NCI-H460 (cell line): ENCODE measurements at places on chromosomes 1 and 21. TPM values are rescaled to one million over a fixed set of nuclear protein-coding genes. Genes with fewer than 3 reads are reported as not detected.
A peak's percentile ranks its signal among the peaks of the same experiment; 100 is the strongest.

DNA sequence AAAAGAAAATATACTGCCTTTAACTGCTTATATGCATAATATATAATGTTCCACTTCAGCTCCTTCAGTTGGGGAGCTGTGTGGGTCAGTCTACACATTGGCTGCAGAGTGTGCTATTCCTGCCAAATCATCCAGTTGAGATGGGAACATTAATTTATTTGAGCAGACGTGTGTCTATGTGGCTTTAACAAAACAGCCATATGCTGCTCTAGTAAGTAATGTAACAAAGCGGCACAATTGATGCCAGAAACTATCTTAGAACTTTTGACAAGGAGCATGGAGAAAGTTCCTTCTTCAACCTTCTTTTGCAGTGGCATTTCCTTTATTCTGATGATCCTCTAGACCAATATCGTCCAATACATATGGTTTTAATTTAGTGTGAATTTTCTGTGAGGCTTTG is 285.9 kb upstream of the C1orf87 start:
- DNase-seq, result no peak

DNA sequence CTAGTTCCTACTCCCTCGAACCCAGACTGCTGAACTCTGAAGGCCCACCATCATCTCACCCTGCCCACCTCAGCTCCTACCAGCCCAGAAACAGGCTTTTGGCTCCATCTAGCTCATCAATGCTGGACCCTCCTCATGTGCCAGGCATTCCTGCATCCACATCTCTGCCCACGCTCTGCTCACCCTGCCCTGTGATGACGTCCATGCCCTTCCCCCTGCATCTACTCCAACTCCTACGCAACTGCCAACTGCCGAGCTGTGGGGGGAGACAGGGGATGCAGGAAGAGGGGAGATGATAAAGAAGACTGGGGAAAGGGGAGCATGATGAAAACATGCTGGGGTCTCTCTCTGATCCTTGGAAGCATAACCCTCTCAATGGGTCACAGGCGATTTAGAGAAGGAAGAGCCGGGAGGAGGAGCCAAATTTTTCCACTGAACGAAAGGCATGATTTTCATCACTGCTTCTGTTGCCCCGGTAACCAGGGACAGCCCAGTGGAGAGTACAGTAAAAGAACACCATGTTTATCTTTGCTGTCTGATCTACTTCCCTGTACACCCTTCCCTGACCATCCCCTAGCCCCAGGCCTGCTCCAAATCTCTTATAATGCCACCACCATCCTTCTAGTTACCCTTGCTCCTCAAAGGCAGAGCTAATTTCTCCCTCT is 44.3 kb downstream of the CD34 start:
- no peak for DNase-seq

Gene SHISA4
- 11.4 and 12.1 TPM in 2 replicates for total RNA-seq

- no peak for DNase-seq
These were observed 2.6 kb downstream of the FCRL3 start for GRCh38 chr1:157697781-157698569.

Gene TMEM240
- 0.67 TPM in 1 of 2 replicates, not detected in the other for total RNA-seq

DNA sequence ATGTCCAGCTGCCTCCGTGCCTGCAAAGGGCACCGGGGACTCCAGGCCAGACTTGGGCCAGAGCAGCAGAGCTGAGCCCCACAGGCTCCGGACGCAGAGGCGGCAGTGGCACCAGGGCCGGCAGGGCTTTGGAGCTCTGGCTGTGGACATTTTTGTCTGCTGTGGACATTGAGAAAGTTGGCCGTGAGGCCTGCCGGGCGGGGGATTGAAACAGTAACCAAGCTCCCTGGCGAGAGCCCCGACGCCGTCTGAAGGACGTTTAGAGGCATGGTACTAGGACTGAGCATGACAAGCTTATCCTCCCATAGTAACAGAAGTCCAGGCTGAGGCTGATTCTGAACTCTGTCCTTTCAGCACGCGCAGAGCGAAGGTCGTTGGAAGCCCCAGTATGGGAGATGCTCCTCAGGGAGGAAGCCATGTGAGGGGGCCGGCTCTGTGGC is 323.8 kb downstream of the AMY1C start:
- no peak for DNase-seq

Gene ITPKB
- total RNA-seq, result 1.4 TPM in 2 replicates

DNA sequence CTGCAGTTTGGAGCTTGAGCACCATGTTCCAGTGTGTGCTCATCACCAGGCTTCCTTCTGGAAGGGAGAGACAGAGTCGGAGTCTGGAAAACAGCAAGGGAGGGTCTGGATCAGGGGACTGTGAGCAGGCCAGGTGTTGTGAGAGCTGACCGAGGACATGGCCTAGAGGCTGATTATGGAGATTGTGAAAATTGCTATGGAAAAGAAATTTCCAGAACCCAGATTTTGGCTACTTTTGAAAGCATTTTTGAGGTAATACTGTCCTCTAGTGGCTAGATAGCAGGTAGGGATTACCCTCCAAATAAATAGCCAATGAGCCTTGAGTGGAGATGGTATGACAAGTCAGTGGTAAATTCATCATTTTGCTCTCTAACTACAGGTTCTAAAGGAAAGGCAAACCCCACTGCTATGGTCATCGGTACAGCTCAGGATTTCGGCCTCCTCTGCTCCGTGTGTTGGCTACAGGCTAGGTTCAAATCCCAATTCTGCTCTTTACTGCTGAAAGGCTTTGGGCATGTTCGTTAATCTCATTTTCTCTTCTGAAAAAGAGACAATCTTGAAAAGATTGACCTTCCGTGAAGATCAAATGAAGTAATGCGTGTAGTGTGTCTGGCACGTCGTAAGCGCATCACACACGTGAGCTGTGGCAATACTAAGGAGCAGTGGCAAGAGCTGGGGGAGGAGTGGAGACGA is 1.0 kb upstream of the HAO2 start:
- DNase-seq, result peak; percentile 8

DNA sequence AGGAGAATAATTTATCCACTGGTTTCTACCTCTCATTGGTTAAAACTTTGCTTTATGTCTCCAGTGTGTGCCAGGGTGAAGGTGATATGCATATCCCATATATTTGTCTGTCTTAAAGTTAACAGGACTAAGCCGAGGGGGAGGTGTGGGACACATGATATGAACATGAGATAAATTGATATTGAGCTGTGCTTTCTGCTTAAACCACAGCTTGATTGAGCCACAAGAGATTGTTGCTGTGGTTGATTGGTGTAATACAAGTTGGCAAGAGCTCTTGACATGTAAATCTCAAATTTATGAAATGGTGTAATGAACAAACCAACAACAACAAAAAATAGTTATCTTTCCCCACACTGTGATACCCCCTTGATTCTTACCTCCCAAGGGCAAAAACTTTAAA is 1295.5 kb upstream of the NCAM2 start:
- DNase-seq, result no peak

Gene ZNF683
- not detected in 2 replicates for total RNA-seq

- DNase-seq, result no peak
These were observed 26.6 kb downstream of the TTC39A start for GRCh38 chr1:51303751-51304251.

Gene FAAH
- 0.17 and 0.54 TPM in 2 replicates for total RNA-seq

Gene KLHDC9
- 3.6 and 5.3 TPM in 2 replicates for total RNA-seq

- DNase-seq, result no peak
These were observed 71.6 kb downstream of the CDC14A start for GRCh38 chr1:100423832-100424337.

DNA sequence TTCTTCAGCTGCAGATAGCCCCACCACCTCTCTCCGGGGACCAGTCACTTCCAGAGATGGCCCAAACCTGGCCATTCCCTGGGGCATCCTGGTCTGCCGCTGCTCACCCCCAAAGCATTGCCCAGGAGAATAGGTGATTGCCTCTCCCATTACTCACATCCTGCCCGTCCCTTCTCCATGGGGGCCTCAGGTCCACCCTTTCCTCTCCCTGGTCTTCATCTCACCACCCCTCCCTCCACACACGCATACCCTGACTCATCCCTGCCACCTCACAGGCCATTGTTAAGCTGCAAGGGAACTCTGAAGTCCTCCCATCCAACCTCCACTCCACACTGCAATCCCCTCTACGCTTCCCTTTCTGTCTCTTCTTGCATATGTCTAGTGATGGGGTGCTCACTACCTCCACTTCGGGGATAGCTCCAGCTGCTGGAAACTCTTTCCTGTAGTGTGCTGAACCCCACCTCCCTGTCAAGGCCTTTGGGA is at the start of gene PLEKHG5:
TSS of gene PLEKHG5 (minus strand) at position 188 of the 483 bp plus-strand sequence. CDS start 14,096 bp downstream, outside the sequence.
- peak; percentile 48 for DNase-seq

DNA sequence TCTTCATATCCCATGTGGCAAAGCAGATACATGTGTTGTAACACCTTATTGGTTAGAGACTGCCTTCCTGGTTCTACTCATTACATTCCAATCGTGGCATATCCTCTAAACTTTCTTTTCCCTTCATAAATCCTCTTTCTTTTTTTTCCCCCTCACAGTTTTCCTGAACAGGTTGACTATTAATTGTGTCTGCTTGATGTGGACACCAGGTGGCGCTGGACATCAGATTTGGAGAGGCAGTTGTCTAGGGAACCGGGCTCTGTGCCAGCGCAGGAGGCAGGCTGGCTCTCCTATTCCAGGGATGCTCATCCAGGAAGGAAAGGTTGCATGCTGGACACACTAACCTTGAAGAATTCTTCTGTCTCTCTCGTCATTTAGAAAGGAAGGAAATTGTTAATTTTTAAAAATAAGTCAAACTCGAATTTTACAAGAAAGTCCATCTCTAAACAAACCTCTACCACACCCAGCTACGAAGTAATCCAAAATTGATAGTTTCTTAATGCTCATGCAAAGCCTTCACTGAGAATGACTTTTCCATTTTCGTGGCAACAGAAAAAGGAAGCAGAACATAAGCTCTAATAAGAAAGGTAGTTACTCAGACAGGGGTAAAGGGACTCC is 59.4 kb upstream of the ASB17 start:
- peak; percentile 83 for DNase-seq

DNA sequence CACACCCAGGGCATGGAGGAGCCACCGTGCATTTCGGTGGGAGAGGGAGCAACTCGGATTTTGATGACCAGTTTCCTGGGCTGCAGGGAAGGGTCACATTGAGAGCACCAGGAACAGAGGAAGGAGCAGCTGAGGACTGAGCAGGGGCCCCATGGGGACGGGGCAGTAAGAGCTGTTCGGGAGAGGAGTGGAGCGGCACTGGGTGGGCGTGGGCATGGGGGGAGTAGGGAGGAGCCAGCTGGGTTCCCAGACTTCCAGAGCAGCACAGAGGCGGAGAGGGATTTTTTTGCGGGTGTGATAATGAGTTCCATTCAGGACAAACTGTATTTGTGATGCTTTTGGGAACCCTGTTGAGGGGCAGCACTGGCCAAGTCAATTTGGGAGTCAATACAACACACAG is 17.4 kb upstream of the GPR153 start:
- DNase-seq, result no peak

DNA sequence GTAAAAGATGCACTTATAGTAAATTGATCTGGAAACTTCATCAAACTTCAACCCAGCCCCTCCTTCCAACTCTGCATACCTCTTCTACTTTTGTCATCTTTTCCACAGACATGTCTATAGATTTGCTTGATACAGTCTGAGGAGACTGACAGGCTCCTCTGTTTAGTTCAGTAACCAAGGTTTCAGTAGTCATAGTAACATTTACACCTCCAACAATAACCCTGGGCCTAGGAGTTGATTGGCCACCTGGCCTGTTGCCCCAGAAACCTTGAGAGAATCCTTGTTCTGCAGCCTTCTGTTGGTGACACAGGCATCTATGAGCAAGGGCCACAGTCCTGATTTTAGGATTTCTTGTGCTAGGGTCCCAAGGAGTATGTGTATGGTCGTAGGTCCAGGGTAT is at the start of gene CFAP141:
TSS of gene CFAP141 (minus strand) at position 138 of the 400 bp plus-strand sequence. CDS start at position 112, 26 bp downstream.
- DNase-seq, result no peak

DNA sequence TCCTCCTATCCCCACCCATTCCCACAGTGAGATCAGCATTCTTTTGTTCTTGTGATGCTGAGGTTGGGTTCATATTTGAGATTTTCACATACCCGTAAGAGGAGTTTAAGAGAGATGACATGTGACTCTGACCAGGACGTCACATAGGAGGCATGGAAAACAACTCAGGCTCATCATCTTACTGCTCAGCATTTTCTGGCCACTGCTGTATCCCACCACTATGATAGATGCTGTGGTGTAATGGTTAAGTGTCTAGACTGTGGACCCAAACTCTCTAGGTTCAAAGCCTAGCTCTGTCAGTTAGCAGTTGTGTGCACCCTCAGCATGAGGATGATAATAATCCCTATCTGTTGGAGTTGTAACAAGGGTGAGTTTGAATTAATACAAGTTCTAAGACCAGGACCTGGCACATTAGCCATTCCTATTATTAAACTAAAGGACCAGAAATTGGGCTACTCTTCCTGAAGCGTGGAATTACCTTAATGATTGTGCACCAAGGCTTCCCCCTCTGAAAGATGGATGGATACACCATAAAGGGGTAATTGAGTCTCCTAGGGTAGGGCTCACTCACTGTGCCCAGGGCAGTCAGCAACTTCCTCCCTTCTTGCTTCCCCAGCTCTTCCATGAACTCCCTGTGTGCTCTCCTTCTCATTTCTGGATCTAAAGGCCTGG is 40.9 kb downstream of the LGR6 start:
- DNase-seq, result no peak

DNA sequence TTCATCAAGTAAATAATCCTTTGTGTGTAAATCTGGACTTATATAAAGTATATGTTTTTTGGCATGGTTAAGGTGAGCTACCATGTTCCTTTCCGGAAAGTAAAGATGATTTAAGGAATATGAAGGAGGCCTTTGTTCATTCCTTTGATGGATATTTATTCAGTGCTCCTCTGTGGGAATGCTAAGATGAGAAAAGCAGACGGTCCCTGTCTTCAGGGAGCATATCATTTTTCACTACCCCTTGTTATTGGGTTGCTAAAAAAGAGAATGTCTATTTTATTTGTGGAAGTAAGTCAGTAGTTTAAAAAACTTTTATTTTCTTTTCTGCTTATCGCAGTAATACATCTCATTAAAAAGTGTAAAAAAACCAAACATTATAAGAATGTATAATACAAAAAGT is 35.1 kb upstream of the CNN3 start:
- no peak for DNase-seq

- DNase-seq, result no peak
These were observed 9.1 kb downstream of the PRPF38A start for GRCh38 chr1:52413410-52413989.

GRCh38 chr1:200172311-200172710 is 144.8 kb downstream of the NR5A2 start:
- no peak for DNase-seq

GRCh38 chr1:187074445-187075048 is 245.8 kb downstream of the PLA2G4A start:
- no peak for DNase-seq

- DNase-seq, result no peak
These were observed 73.3 kb downstream of the MDM4 start for GRCh38 chr1:204589409-204590038.

DNA sequence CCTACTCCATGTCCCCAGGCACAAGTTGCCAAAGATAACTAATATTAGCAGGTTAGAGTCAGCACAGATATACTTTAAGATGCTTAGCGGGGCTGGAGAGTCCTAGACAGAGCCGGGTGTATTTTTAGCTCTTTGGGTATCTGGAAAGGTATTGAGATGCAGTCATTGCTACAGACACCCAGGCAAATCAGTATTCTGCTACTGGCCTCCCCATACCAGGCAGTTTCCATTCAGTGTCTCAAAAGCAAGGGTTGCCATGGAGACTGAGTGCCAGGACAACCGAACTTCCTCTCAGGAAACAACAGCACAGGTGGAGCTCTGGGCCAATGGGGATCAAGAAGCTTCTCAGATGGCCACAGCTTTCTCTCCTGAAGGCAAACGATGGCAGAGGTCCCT is 45.3 kb downstream of the KCNC4 start:
- DNase-seq, result no peak

- DNase-seq, result no peak
These were observed 30.7 kb upstream of the SLC19A1 start for GRCh38 chr21:45572783-45573451.
